ENCODE measurements at places on chromosomes 3 and 15.

DNA sequence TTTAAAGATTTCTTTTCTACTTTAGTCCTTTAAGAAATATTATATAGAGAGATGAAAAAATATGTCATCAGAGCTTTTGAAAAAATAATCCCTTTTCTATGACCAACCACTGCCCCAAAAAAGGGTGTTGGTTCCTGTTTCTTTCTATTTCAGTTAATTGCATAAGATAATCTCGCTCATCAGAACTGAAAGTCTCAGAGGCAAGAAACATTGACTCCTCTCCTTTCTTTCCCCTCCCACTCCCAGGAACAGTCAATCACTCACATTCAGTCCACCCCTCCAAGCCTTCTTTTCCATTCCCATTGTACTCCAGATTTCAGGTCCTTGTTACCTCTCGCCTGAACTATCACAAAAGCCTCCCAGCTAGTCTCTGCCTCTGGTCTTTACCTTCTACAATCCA lies 153.7 kb upstream of the ABI3BP start:
- no peak for DNase-seq

DNA sequence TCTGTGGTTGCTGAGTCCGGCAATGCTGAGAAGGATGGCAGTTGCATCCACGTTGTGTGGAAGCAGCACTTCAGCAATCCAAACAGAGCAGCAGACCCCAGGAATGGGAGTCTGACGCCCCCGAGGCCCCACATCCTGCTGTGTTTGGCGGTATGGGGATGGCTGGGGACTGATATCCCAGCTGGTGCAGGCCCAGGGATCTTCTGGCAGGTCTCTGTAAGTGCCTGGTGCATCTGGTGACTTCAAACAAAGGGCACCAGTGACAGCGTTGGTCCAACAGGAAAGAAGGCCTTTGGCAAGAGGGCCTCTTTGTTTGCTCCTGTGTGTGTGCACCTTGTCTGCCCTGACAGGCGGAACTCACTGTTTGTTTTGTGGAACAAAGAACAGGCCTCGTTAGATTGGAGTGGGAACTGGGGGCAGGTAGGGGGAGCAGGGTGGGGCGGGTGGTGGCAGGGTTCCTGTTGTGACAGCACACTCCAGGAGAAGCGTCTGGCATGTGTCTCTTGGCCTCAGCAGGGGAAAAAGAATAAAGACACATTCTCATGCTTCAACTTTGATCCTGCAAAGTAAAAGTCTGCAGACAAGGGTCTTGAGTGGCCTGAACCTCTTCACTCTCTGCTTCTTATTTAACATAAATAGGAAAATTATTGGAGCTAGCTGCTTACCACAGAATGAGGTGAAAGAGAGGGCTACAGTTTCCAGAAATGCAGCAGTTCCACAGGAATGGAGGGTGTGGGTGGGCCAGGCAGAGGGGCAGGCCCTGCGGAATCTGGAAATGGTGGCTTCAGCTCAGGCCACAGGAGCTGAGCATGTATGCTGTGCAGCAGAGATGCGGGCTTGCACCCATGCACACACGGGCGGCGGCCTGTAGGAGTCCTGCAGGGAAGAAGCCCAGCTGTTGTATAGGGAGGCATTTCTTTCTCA lies 94.5 kb upstream of the MYZAP start:
- no peak for DNase-seq

DNA sequence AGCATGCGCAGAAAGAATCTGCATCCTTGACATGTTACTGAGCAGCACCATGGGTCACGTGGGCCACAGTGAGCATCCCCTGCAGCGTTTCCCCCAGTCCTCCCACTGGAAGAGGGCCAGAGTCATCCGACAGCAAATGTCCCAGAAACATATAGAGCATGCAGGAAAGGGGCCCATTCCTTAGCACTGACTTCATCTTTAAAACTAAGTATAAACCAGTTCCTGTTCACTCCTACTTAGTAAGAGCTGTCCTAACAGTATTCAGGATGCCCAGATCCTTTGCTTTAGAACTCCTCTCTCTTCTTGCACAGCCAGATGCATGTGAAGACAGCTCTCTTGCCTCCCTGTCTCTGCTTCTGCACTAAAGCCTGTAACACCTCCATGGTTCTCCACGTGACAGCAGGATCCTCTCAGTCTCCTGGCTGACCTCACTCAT lies 79.3 kb upstream of the OXTR start:
- no peak for DNase-seq

DNA sequence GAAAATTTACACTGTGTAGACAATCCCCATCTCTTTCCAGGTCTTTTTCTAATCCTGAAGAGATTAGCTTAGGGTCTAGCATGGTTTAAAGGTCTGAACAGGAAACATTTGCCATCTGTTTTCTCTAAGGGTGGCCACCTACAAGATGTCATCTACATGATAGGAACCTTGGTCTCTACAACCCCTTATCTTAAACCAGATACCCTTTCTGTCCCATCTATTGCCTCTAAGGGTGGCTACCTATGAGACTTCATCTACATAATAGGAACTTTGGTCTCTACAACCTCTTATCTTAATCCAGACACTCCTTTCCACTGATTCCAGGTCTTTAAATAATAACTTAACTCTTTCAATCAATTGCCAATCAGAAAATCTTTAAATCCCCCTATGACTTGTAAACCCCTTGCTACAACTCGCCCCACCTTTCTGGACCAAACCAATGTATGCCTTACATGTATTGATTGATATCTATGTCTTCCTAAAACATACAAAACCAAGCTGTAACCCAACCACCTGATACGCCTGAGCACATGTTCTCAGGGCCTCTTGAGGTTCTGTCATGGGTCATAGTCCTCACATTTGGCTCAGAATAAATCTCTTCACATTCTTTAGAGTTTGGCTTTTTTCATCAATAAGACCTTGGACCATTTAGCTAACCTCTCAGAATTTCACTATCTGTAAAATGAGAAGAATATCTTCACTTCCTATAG lies 605.0 kb downstream of the TUSC7 start:
- no peak for DNase-seq

- peak; percentile 24 for DNase-seq
Measured at GRCh38 chr3:71050538-71051258, 532.8 kb downstream of the FOXP1 start.

DNA sequence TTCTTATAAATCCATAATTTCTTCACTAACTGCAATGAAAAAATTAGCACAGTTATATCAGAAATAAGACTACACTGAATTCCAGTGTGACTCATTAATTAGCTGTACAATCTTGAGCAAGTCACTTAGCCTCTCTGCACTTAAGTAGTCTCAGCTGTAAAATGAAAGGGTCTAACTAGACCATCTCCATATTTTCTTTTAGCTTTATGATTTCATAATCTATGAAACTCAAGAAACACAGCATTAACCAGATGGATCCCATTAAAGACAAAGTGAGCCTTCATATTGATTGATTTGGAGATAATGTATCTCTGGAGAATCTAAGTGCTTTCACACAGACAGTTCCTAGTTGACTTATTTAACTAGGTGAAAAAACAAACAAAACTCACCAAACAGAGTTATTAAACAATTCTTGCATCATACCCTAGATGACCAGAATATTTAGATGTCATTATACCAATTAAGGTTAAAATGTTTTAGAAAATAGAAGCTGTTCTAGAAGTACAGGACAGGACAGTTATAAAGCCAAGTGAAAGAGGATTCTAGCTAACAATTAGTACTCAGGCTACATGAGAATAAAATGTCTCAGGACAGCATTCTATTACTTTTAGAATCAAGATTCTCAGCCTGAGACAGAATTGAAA lies 11.2 kb downstream of the CSNK1G1 start:
- no peak for DNase-seq

- DNase-seq: no peak
Measured at GRCh38 chr15:88904257-88904623, 8.9 kb upstream of the HAPLN3 start.

- no peak for DNase-seq
Measured at GRCh38 chr3:61608711-61609110, 47.3 kb downstream of the PTPRG start.

GRCh38 chr3:131356006-131356595 lies 25.5 kb upstream of the NUDT16 start:
- no peak for DNase-seq

DNA sequence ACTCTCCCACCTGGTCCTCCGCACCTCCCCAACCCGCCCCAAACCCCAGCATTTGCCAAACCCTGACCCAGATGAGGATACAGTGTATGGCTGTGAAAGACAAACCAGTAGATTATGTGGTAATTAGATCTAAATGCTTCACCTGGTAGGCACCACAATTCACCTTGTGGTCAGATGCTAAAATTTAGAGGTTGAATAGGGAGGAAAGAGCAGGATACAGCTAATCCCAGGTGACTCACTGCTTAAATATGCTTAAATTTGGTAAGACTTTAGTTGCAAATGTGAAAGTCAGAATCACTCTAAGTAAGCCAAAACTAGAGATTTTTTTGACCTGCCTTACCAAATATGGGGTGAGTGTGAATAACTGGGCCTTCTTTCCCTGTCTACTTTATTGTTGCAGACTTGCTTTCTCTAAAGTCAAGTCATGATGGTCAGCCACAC lies 105.5 kb downstream of the MME start:
- DNase-seq: no peak

- no peak for DNase-seq
Measured at GRCh38 chr3:64056606-64057180, 33.4 kb upstream of the PSMD6 start.

DNA sequence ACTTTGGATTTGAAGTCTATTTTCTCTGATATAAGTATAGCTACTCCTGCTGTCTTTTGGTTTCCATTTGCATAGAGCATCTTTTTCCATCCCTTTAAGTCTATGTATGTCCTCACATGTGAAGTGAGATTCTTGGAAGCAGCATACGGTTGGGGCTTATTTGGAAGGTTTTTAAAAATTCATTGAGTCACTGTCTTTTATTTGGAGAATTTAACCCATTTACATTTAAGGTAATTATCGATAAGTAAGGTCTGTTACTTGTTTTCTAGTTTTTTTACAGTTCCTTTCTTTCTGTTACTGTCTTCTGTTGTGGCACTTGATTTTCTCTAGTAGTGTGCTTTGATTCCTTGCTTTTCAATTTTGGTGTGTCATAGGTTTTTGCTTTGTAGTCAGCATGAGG lies 14.0 kb downstream of the RUBCN start:
- no peak for DNase-seq

DNA sequence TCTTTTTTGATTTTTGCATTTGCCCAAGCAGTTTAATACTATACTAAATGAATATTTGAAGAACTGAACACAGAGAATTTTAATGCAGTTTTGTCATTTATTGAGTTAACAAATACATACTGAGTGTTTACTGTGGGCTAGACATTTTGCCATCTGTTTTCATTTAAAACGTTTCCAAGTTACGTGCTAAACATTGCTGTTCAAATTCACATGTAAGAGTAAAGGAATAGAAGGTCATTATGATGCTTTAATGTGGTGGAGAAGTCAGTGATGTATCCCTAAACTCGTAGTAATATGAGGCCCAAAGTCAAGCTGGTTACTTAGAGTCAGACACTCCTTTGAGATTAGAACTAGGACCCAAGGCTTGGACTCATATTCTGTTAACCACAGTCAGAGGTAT lies 49.4 kb downstream of the CRYBG3 start:
- no peak for DNase-seq

- no peak for DNase-seq
Measured at GRCh38 chr15:57327985-57328471, 48.3 kb upstream of the CGNL1 start.

GRCh38 chr3:16476636-16477035 lies 36.9 kb downstream of the RFTN1 start:
- DNase-seq: no peak

DNA sequence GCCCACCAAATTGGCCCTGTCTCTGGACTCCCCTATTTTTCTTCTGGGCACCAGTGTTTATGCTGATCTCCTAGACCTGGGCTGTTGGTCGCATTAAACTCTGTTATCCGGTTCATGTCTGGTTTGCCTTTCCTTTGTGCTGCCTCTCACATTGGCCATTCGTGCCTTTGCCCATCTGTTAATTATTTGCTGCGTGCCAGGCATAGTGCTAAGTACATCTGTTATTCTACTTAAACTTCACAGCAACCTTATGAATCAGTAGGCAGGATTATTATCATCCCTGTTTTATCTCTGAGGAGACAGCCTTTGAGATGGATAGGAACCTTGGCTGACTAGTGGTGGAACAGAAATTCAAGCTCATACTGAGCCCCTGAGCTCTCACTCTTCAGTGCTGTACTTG lies 76.0 kb downstream of the THSD4 start:
- no peak for DNase-seq

All from NCI-H1930 (cell line).